ENCODE measurements at places on chromosomes 4 and X. TPM values are rescaled to one million over a fixed set of nuclear protein-coding genes. Genes with fewer than 3 reads are reported as not detected.

DNA sequence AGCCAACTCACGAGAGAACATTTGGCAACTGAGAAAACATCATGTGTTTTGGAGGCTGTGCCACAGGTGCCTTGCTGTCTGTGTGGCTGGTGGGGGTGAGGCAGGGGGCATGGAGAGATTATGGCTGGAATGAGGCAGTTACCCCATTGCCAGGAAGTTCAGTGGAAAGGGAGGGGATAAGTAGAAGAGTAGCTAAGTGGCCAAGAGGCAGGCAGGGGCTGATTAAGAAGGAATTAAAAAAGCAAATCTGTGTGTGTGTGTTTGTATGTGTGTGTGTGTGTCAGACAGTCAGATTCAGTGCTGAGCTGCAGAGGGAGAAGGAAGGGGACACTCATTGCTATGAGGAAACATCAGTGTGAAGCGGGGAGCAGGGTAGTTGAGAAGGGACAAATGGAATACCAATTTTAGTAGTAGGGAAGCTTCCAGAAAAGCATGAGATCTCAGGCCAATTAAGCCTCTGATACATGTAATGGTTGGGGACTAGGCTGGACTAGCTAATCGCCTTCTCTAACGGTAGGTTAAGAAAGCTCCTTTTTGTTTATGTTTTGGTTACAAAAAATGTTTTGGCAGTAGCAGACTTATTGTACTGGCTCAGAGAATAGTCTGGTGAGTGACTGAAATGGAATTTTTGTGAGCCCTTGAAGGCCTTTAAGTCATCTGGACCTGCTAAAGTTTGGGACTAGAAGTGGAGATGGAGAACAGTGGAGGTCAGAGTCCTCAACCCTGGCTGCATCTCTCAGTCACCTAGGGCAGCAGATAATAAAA is 18.5 kb downstream of the TMEM164 start:
- H3K4me1 ChIP-seq: peaks cover 11% of the 10 kb centered on the region
- H3K36me3 ChIP-seq: no peaks in the 10 kb centered on the region
- no peak overlapping the region for H3K27ac ChIP-seq
- no peak for DNase-seq
- H3K27me3 ChIP-seq: no peaks in the 10 kb centered on the region
- no peak overlapping the region for H3K4me3 ChIP-seq

DNA sequence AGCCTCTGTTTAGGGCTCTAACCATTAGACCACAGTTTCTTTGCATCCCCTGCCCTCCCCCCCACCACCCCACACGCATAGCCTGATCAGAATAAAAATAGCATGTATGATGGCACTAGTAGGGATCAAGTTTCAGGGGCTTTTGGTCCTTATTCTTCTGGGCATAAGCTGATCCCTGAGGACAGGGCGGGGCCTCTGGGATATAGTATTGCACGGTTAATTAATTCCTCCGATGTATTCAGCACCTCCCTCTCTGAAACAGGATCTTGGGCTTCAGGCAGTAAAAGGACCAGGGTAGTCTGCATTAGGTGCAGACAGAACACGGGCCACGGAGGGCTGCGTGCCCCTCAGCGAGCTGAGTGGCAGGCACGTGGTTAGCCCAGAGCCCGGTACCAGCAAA is 57.1 kb downstream of the ELF4 start:
- no peak overlapping the region for H3K27ac ChIP-seq
- H3K36me3 ChIP-seq: peaks cover 12% of the 10 kb centered on the region
- H3K4me3 ChIP-seq: no peak overlapping the region
- no peak for DNase-seq
- H3K4me1 ChIP-seq: peaks cover 15% of the 10 kb centered on the region

DNA sequence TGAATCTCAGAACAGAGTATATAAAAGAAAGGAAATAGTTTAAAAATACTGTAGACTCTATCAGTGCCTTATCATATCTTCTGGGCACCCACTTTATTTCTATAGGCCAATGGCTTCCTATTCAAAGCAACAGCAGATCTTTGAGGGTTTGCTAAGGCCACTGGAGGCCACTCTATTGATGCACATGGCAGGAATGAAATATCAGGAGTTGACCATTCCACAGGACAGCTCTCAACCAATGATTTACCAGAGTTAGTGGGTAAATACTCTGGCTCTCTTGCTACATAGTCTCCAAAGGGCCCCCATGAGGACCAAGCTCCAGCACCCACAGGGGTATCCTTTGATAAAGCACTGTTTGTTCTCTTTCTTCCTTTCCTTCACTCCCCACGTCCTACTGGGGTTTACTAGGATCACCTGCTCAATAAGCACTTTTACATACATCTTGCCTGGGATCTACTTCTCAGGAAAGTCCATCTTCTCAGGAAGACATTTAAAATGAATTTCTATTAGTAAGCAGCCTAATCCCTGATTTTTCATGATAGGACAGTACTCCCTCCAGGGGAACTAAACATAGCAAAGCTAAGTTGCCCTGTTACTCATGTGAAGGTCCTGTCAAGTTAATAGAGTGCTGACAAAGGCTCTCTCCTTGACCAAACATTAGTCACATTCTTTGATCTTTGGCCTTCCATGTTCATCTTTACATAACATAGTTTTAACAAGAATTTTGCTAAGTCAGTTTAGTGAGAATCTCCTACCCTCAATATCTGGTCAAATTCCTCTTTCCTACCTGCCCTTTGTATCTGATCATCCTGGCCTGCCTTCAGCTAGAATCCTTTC is 459.7 kb downstream of the GRXCR1 start:
- no peaks in the 10 kb centered on the region for H3K4me1 ChIP-seq
- H3K27ac ChIP-seq: no peak overlapping the region
- H3K27me3 ChIP-seq: no peaks in the 10 kb centered on the region
- DNase-seq: no peak

DNA sequence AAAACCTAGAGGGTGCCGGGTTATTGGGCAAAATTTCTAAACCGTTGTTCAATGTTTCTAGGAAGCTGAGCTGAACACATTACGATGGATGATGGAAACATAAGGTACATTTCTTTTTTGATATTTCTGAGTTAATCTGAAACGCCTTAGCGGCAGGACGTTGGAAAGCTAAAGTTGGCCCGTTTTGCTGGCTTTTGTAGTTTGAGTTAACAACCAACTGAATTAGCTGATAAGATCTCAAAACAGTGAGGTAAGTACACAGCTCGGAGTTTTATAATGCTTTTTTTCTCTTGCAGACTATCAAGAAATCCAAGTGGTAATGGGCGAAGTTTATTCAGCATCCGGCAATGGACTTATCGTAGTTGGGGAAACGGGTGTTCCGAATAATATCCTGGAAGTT is 73.5 kb downstream of the PRSS12 start:
- peak overlapping the region; percentile 96 for H3K27ac ChIP-seq
- peak overlapping the region; percentile 90 for H3K4me3 ChIP-seq
- no peaks in the 10 kb centered on the region for H3K27me3 ChIP-seq
- H3K4me1 ChIP-seq: peaks cover 27% of the 10 kb centered on the region
- peaks cover 28% of the 10 kb centered on the region for H3K36me3 ChIP-seq

DNA sequence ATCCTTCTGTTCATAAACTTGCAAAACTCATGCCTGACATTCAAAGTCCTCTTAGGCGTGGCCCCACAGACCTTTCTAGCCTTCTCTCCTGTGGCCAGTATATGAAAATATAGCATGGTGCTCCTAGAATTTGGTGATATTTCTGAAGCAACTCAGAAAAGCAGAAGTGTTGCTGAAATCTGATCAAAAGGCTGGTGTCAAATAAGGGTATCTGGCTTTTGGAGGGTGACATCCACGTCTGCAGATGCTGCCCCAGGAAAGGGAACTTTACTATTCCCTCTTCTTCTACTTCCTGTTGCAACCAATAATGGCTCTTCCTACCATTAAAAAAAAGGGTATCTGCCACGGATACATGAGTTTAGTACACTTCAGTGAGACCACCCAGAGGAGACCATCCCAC is 83.9 kb upstream of the RPS6KA3 start:
- H3K36me3 ChIP-seq: no peaks in the 10 kb centered on the region
- no peak overlapping the region for H3K4me3 ChIP-seq
- no peaks in the 10 kb centered on the region for H3K27me3 ChIP-seq

- no peaks in the 10 kb centered on the region for H3K36me3 ChIP-seq
- no peak for DNase-seq
- no peak overlapping the region for H3K27ac ChIP-seq
- no peaks in the 10 kb centered on the region for H3K27me3 ChIP-seq
- no peak overlapping the region for H3K4me3 ChIP-seq
- H3K4me1 ChIP-seq: peaks cover 3% of the 10 kb centered on the region
Observed at GRCh38 chrX:150050387-150050786, 112.1 kb upstream of the EOLA2 start.

The NPY2R gene
- 0.34 TPM for total RNA-seq

The SHISA3 gene
- 5.7 TPM for total RNA-seq

The SH2D1A gene
- not detected for total RNA-seq

The F8A3 gene
- total RNA-seq: 5.5 TPM

- no peak overlapping the region for H3K4me3 ChIP-seq
- no peaks in the 10 kb centered on the region for H3K27me3 ChIP-seq
- peaks cover 17% of the 10 kb centered on the region for H3K4me1 ChIP-seq
- H3K36me3 ChIP-seq: no peaks in the 10 kb centered on the region
Observed at GRCh38 chr4:26141051-26141721, 179.6 kb upstream of the RBPJ start.

GRCh38 chr4:70688795-70689231 is 481 bp downstream of the UTP3 start:
- peak overlapping the region; percentile 92 for H3K27ac ChIP-seq
- no peaks in the 10 kb centered on the region for H3K27me3 ChIP-seq
- no peak for DNase-seq
- peaks cover 20% of the 10 kb centered on the region for H3K36me3 ChIP-seq

- peaks cover 10% of the 10 kb centered on the region for H3K4me1 ChIP-seq
- H3K4me3 ChIP-seq: no peak overlapping the region
- H3K36me3 ChIP-seq: no peaks in the 10 kb centered on the region
- no peak overlapping the region for H3K27ac ChIP-seq
Observed at GRCh38 chrX:100931218-100931924, 2.7 kb upstream of the XKRX start.

The RBMX gene
- total RNA-seq: 379 TPM

The RIBC1 gene
- 1.1 TPM for total RNA-seq

DNA sequence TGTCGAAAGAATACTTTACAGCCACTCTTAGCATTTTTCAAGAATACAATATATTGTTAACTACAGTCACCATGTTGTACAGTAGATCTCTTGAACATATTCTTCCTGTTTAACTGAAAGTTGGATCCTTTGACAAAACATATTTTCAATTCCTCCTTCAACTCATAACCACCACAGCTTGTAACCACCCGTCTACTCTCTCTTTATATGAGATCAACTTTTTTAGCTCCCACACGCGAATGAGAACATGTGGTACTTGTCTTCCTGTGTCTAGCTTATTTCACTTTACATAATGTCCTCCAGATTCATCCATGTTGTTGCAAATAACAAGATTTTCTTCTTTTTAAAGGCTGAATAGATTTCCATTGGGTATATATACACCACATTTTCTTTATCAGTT is 338.3 kb upstream of the IGFBP7 start:
- no peak for DNase-seq
- H3K27me3 ChIP-seq: no peaks in the 10 kb centered on the region
- H3K4me3 ChIP-seq: no peak overlapping the region
- H3K36me3 ChIP-seq: peaks cover 5% of the 10 kb centered on the region
- no peak overlapping the region for H3K27ac ChIP-seq

DNA sequence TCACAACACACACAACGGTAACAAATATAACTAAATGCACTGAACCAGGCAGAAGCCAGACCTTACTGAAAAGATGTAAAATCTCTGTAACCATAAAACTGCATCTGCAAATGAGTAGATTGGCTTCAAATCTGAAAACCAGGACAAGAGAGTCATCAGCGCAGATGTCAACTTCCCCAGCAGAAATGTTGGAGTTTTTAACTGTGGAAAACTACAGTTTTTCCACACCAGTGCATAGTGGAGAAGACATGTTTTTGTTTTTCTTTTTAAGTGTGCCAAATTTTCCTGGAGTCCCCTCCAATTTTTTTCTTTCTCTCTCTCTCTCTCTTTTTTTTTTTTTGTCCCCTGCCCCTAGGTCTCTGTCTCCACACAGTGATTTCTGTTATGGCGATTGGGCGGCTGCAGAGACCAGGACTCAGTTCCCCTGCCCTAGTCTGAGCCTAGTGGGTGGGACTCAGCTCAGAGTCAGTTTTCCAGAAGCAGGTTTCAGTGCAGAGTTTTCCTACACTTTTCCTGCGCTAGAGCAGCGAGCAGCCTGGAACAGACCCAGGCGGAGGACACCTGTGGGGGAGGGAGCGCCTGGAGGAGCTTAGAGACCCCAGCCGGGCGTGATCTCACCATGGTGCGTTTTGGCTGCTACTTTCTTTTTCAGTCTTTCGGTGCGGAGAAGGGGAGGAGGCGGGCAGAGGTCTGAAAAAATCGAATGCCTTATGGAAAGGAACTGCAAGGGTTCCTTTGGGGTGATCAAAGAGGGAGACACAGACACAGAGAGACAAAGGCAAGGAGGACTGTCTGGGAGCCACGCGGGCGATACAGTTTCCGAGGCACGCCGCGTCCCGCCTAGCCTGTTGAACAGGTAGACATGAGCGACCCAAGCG is at the start of gene GUCY1A1:
Gene GUCY1A1 (plus strand): TSS at position 505 of the 878 bp plus-strand sequence. CDS start 30,020 bp downstream, outside the sequence.
- DNase-seq: peak; percentile 75
- H3K36me3 ChIP-seq: no peaks in the 10 kb centered on the region
- no peak within 1 kb of the TSS for H3K27ac ChIP-seq
- H3K27me3 ChIP-seq: peaks cover 90% of the 10 kb centered on the region

DNA sequence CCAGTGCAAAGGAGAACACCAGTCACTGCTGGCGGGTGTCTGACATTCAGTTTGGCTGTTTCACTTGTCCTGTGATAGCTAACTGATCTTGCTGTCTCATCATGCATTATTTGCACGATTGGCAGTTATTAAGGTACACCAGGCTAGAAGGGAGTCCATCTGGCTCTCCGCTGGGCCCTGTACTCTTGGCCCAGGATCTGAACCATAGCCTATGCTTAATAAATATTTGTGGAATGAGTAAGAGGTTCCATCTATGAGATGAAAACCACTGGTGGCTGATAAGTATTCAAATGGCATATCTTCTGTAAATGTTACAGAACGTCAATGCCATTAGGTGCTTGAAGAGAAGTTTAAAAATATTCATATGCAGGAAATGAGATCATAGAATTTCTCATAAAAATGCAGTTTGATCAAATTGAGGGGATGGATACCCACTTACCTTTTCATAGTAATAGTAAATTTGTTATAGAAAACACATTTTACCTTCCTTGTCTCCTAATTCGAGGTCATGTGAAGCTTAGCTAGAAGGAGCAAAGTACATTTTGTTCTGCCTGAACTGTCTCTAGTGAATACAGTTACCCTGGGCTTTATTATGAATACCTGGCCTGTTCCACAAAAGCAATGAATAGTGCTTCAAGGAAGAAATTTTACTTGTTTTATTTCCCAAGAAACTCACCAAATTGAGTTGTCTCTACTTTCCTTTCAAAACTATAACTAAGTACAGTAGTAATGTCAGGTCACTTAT is 213.5 kb downstream of the CBR4 start:
- H3K27ac ChIP-seq: no peak overlapping the region
- no peak overlapping the region for H3K4me3 ChIP-seq
- no peak for DNase-seq
- no peaks in the 10 kb centered on the region for H3K27me3 ChIP-seq
- H3K4me1 ChIP-seq: peaks cover 6% of the 10 kb centered on the region
- no peaks in the 10 kb centered on the region for H3K36me3 ChIP-seq

DNA sequence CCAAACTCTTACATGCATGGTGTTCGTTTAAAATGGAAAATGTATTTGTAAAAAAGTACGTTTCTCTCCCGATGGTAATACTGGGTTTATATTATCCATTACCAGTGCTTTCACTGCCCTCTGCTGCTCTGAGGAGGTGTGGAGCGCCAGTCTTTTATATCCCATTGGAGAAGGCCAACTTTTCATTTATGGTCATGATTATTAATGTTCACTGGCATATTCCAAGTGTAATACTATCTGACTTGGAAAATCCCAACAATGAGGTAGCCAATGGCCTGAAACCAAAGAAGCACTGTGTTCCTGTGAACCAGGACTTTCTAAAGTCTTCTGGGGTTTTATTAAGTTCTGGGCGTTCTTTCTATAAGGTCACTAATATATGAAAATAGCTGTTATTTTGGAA is 80.7 kb downstream of the SYNPO2 start:
- peaks cover 25% of the 10 kb centered on the region for H3K4me1 ChIP-seq
- H3K27me3 ChIP-seq: no peaks in the 10 kb centered on the region
- H3K4me3 ChIP-seq: no peak overlapping the region
- H3K36me3 ChIP-seq: no peaks in the 10 kb centered on the region
- peak; percentile 19 for DNase-seq
